Cerebellar cortex (tissue), 1 donor: ENCODE measurements at places on chromosomes 1 and 21.

- no peak for DNase-seq
Measured at GRCh38 chr1:7648761-7649384, 122.2 kb upstream of the VAMP3 start.

DNA sequence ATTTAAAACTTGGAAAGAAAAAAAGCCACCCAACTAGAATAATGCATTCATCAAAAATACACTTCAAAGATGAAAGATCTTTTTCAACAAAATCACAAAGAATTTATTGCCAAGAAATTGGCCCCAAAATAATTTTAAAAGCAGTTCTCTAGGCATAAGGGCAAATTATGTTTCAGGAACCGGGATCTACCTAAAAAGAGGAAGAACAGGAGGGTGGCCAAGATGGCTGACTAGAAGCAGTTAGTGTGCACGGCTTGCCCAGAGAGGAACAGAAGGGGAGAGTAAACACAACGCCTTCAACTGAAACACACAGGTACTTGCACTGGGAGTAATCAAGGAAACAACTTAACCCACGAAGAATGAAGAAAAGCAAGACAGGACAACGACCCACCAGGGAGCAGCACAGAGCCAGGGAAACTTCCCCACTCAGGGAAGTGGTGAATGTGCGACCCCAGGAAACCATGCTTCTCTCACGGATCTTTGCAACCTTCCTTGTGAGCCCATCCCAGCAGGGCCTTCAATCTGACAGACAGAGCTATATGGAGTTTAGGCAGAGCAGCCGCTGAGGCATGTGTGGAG lies 46.1 kb downstream of the ACKR1 start:
- DNase-seq = no peak

DNA sequence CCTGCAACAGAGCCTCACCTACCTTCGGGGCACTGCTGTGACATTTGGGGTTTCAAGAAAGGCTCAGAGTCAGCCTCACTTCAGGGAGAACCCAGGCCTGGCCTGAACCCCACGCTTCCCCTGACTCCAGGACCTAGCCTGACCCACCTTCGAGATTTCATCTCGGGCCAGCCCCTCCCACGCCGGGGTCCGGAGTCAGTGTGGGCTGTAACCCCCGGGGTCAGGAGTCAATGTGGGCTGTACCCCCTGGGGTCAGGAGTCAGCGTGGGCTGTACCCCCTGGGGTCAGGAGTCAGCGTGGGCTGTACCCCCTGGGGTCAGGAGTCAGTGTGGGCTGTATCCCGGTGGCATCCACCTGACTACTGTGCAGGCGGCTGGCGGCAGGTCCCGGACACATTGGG lies 183.0 kb upstream of the RAB4A start:
- no peak for DNase-seq

DNA sequence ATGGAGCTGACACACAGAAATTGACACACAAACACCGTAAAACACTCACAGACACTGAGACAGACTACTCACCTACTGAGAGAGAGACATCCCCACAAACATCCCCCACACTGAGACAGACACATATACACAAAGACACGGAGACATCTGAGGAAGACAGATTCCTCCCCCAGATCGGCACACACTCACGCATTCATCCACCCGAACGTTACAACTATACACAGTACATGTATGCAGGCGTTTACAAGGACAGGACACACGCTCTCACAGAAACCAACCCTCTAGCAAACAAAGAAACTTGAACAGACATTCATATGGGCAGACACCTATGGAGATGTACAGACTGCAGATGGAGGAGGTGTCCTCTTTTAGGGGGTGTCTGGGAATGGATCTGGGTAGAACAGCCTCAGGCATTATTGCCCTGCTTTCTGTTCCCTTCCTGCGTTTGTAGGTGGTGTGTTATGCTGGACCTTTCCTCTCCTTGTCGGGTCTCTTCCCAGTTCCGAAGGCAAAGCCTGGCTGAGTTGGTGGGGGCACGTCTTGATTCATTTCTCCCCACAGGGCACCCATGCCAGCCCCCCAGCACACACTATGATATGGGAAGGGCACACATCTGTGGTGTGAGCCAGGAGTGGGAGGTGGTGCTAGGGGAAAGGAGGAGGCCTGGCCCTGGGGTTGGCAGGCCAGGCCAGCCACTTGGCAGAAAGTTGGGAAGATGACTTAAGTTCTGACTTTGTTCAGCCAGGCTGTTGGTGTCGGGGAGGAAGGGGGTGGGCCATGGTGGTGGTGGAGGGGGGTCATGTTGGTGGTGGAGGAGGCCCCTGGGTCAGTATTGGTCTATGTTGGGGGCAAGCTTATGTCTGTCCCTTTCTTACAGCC lies 1.5 kb downstream of the KIRREL1 start:
- no peak for DNase-seq

DNA sequence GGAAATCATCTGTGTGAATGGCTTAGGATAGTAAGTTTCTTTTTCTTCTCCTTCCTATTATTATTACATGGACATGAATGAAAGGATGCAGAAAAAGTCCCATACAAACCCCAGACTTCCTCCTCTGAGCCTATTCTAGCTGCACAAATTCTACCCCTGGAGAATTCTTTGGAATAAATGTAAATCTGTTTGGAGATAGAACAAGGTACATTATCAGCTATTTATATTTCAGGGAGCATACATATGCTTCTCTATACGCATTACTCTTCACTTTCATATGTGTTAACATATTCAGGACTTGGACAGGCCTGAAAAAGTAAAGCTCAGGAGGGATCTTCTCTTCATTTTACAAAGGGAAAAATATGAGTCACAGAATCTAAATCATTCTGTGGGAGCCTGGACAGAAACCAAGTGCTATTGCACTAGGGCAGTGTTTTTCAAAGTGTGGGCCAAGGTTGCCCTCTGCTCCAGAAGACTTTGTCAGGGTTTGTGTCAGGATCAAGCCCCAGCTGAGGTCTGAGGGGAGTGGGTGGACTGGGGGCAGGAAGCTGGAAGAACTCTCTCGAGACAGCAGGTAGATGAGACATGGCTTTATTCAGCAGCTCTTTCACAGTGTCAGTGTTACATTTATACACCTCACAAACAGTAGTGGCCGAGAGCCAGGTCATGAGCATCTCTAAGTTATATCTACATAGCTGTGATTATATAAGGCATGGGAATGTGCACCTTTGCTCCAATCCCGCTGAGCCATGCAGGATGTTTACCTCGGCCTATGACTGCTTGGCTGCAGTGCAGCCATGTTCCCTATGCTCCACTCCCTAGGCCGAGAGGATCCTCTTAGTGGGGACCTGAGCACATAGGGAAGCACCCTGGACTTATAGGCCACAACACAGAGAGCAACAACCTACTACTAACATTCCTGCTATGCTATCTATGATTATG lies 114.3 kb downstream of the GDAP2 start:
- no peak for DNase-seq

DNA sequence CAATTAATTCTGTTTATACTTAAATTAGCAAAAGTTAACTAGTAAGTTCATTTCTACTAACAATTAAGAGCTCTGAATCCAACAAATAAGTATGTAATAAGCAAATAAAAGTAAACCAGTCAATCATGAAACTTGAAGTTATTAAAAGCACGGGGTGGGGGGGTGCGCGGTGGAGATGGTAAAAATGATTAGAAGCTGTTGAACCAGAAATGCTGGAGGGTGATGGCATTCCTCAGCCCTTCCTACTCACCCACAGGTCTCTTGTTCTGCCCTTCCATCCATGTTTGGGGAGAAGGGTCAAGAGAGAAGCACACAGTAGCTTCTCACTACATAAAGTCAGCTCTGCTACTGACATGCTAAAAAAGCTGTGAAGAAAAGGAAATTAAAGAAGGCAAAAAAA lies 63.5 kb downstream of the AKT3 start:
- no peak for DNase-seq

- no peak for DNase-seq
Measured at GRCh38 chr1:11046270-11046566, 821 bp downstream of the MASP2 start.

DNA sequence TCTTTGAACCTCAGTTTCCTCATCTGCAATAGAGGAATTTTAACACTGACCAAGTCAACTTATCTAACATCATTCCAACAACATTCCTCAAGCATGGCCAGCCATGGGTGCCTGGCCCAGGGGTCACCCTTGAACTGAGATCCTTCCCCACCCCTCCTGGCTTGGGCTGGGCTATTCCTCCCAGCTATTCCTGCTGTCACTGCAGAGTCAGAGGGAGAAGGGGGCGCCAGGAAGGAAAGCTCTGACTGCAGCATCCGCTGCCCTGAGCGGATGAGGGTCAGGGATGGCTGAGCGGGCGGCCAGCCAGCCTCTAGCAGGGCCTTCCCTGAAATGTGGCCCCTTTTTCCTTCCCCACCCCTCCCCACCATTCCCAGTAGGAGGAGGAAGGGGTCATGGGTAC lies 3.1 kb downstream of the TINAGL1 start:
- DNase-seq = no peak

DNA sequence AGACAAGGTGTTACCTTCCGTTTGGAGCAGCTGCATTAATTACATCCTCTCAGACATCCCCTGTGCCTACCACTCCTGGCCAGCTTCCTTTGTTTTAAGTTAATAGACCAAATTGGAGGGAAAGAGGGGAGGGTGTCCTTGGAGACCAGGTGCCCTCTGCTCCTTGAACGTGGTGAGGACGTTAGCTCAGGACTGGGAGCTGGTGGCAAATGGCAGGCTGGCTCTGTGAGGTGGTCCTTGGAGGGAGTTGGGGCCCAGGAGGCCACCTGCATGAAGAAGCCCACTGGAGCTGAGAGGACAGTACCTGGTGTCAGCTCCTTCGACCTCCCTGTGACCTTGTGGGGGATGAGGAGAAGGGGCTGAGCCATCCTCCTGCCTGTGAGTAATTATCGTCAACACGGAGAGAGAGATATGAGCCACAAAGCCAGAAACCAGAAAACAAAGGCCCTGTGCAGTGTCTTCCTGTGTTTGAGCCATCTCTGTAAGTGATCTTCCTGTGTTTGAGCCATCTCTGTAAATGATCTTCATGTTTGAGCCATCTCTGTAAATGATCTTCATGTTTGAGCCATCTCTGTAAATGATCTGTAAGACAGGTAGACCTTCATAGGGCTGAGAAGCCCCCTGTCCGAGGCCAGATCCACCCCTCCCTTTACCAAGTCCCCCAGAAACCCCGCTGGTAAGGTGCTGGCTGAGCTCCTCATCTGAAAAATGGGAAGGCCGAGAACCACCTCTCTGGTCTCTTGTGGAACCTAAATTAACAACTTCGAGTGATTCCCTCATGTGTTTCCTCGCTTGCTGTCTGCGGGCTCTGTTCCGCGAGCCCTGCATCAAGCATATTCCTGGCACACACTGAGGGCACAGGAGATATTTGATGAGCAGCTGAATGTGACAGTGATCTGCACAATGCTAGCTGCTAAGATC lies 126.0 kb downstream of the CAMTA1 start:
- no peak for DNase-seq

- no peak for DNase-seq
Measured at GRCh38 chr1:247286134-247286670, 30.3 kb downstream of the VN1R5 start.

GRCh38 chr1:85584923-85585322 lies 4.4 kb downstream of the CCN1 start:
- DNase-seq = peak; percentile 18

DNA sequence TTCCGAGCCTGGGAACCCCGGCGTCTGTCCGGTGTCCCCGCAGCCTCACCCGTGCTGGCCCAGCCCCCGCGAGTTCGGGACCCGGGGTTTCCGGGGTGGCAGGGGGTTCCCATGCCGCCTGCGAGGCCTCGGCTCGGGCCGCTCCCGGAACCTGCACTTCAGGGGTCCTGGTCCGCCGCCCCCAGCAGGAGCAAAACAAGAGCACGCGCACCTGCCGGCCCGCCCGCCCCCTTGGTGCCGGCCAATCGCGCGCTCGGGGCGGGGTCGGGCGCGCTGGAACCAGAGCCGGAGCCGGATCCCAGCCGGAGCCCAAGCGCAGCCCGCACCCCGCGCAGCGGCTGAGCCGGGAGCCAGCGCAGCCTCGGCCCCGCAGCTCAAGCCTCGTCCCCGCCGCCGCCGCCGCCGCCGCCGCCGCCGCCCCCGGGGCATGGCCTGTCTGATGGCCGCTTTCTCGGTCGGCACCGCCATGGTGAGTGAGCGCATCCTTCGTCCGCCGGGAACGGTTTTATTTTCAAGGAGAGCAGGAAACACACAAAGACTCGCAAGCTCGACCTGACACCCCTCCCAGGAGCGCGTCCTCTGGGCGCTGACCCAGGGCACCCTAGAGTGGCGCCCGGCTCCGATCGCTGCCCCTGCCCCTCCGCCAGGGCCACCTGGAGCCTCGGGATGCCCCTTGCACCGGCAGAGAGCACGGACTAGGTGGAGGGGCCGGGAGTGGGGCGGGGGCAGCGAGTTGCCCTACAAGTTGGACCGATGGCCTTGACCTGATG lies at the start of gene ABCG1:
Gene ABCG1, plus strand, starts transcription at position 305 of the 770 bp plus-strand sequence. Its CDS starts 123 bp downstream, at position 428.
- peak; percentile 58 for DNase-seq

- no peak for DNase-seq
Measured at GRCh38 chr1:22500471-22500870, 48.8 kb downstream of the ZBTB40 start.

GRCh38 chr1:113325022-113325421 lies 65.3 kb upstream of the MAGI3 start:
- DNase-seq = no peak

DNA sequence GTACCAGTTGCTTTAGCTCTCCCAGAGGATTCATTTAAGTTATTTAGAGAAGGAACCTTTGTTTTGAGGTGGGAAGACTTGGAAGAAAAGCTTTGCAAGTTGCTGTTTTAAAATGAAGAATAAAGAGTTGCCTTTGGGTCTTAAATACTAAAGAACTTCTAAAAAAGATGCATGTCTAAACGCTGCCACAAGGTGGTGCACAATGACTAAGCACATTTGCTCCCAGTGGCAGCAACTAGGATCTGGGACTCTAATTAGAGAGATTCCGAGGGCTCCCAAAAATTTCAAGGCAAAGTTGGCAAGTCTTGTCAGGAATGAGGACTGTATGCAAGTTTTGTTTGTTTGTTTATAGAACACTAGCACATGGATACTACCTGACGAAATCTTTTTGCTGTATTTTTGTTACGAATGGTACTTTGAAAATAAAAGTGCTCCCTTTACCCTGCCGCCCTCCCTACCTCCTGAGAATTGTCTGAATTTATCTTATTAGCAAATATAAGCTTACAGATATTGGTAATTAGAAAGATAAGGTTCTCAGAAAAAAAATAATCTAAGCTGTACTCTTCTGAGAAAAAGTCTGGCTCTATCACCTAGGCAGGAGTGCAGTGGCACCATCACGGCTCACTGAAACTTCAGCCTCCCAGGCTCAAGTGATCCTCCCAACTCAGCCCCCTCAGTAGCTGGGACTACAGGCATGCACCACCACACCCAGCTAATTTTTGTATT lies 121.8 kb downstream of the HFM1 start:
- peak; percentile 79 for DNase-seq

GRCh38 chr1:161182214-161182613 lies 4.9 kb upstream of the B4GALT3 start:
- DNase-seq = no peak

GRCh38 chr1:218785928-218786327 lies 387.8 kb upstream of the LYPLAL1 start:
- DNase-seq = no peak

GRCh38 chr1:87682565-87682964 lies 353.9 kb downstream of the LMO4 start:
- DNase-seq = no peak

- DNase-seq = no peak
Measured at GRCh38 chr1:246420300-246420699, 86.8 kb downstream of the SMYD3 start.

GRCh38 chr1:29320156-29320940 lies 84.0 kb downstream of the PTPRU start:
- no peak for DNase-seq

GRCh38 chr1:213474054-213474453 lies 423.0 kb downstream of the RPS6KC1 start:
- peak; percentile 91 for DNase-seq
